CD4-positive, alpha-beta T cell treated with Interferon alpha-2 for 1 hour (primary cell): ENCODE measurements at places on chromosomes 4 and X.
A peak's percentile ranks its signal among the peaks of the same experiment; 100 is the strongest.

DNA sequence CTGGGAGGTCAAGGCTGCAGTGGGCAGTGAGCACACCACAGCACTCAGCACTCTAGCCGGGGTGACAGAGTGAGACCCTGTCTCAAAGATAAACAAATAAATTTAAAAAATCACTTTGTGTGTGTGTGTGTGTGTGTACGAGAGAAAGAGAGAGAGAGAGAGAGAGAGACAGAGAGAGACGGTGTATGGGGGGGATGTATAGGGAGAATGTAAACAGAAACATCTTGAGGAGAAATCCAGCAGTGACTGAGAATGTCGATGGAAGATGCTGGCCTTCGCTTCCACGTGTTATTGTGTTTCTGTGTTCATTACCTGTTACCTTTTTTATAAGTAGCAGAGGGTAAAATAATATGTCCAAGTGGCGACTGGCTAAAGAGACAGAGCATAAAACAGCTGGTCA, 23.6 kb upstream of the RBPJ start:
- DNase-seq: no peak

DNA sequence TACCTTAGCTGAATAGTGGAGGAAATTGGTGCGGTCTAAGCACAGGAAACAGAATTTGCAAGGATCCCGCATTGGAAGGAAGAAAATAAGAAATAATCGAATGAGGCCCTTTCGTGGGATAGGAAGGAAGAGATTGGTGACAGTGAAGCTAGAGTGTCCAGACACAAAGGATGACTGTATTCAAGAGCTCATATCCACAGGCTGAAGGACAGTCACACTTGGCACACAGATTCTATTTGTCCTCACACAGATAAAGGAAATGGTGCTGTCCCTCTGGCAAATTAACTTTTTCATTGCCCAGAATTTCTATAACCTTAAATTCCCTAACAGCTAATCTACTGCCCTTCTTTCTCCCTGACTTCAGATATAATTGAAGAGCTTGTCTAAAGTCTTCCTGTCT, 2188.9 kb upstream of the TENM3 start:
- no peak for DNase-seq

GRCh38 chr4:825063-825970, 612 bp downstream of the CPLX1 start:
- no peak for DNase-seq

GRCh38 chrX:150450519-150451177, 87.5 kb downstream of the MAMLD1 start:
- no peak for DNase-seq

- no peak for DNase-seq
Measured at GRCh38 chrX:87005183-87005582, 512.4 kb upstream of the KLHL4 start.

GRCh38 chrX:95718746-95719145, 965.9 kb upstream of the DIAPH2 start:
- DNase-seq: no peak

- DNase-seq: no peak
Measured at GRCh38 chrX:151695583-151696340, 504 bp downstream of the PRRG3 start.

DNA sequence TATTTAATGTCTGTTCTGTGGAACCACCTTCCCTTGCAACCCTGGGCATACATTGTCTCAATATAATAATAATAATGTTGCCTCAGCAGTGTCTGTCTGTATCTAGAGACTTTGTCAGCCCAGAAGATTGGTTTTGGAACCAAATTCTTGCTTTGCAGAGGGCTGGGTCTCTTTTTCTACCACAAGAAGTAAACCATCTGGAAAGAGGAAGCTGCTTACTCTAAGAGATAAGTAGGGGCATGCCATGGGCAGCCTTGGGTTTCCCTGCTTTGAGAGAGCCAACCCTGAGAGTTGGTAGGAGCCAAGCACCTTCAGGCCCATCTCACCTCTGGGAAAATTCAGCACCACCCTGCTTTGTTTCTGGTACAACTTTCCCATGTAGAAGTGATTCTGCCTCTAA, 27.0 kb downstream of the TMEM31 start:
- DNase-seq: no peak

- DNase-seq: no peak
Measured at GRCh38 chr4:70236125-70236524, 6.3 kb upstream of the CSN3 start.

- DNase-seq: no peak
Measured at GRCh38 chr4:68859655-68860054, 43.9 kb downstream of the UGT2B10 start.

DNA sequence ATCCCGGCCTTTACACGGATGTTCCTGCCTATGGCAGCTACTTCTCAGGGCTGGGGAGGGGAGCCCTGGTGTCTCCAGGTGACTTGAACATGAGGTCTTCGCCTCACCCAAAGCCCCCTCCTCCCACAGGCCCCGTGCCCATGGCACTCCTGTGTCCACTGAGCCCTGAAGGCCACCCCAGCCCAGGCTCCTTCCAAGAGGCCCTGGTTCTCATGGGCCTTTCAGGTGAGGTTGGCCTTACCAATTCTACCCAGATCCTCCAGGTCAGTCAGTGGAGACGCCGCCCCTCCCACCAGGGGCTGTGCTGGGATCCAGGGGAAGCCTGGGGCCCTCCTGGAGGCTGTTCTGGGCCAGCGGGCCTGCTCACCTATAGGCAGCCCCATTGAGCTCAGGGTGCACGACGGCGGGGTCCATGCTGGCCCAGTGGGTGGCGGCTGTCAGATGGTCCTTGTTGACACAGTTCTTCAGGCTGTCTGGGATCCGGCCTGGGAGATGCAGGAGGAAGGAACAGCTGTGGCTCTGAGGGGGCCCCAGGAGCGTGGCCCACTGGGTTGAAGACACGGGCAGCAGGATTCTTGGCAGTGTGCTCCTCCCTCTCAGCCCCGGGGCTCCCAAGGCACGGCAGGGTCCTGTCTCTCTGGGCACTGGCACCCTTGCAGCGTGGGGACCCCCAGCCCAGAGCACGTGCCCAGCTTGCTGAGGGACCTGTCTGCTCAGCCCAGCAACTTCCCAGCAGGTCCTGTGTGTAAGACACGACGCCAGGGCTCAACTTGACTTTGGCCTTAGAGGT, 36.2 kb downstream of the CTBP1 start:
- DNase-seq: no peak

DNA sequence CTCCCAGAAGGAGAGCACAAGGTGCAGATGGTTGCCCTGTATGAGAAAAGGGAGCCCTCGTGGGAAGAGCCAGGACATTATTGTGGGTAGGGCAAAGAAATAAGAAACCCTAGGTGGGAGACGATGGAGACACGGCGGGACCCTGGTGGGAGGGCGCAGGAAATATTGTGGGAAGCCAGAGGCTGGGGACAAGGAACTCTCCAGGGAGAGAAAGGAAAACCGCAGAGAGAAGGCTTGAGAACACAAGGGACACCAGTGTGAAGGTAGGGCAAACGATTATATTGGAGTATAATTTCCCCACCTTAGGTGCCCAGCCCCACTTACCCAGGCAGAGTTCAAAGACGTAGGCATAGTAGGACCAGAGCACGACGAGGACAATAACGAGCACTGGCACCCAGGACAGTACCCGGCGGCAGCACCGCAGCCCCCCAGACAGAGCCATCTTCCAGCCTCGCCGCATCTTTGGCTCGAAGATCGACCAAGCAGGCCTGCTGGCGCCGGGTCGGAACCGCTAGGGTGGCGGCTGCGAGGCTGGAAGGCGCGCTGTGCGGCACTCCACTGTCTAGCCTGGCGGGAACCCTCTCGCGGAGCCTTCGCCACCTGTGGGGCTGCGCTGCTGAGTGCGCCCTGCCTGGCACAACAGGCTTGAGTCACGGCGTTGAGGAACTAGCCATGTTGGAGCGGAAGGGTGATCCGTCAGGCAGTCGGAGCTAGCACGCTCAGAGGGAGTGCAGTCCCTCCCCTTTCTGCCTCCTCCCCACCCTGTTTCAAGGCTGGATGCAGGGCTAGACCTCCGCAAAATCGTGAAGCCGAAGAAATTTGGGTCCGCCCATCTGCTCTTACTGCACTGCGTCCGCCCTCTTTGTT, at the start of gene ZDHHC15:
ZDHHC15 (minus strand) TSS at position 473 of the 867 bp plus-strand sequence; CDS start at position 460, 13 bp downstream.
- peak; percentile 10 for DNase-seq

DNA sequence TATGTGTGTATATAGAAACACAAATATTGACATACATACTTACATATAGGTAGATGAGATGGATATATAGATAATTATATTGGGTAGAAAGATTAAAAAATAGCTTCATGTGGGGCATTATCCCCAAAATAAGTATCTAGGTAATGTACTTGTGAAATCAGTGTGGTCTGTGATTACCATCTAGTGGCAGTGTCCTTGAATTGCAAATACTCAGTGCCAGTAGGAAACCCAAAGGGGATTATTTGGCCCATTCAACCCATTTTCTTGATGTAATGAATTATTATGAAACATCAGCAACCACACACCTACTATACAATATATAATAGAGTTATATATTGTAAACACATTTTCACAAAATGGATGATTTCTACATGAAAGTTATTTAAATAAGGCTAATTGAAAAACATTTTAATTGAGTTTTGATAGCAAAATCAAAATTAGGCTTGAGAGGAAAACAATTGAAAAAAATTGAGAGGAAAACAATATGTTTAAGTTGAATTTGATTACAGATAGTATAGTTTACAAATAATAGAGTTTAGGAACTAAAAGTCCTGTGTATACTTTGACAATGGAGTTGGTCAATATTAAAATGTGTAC, 389.4 kb downstream of the GALNTL6 start:
- DNase-seq: no peak

- no peak for DNase-seq
Measured at GRCh38 chr4:79413032-79413885, 5.2 kb upstream of the GK2 start.

DNA sequence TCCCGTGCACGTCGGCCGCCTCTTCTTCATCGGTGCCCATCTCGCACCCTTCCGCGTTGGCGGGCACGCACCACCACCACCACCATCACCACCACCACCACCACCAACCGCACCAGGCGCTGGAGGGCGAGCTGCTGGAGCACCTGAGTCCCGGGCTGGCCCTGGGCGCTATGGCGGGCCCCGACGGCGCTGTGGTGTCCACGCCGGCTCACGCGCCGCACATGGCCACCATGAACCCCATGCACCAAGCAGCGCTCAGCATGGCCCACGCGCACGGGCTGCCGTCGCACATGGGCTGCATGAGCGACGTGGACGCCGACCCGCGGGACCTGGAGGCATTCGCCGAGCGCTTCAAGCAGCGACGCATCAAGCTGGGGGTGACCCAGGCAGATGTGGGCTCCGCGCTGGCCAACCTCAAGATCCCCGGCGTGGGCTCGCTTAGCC, 1.4 kb downstream of the POU4F2 start:
- DNase-seq: no peak

DNA sequence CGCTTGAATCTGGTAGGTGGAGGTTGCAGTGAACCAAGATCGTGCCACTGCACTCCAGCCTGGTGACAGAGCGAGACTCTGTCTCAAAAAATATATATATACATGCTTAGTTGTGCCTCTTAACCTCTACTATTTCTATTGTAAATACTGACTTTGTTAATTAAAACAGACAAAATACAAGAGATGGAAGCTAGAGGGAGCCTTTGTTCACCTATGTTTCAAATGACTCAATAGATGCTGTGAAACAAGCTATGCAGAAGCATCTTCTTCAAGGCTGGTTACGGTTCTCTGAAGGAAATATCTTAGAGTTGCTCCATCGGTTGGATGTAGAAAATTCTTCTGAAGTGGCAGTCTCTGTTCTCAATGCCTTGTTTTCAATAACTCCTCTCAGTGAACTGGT, 6.2 kb downstream of the NCAPG start:
- no peak for DNase-seq

GRCh38 chr4:5447755-5448154, 260.6 kb downstream of the EVC2 start:
- no peak for DNase-seq

DNA sequence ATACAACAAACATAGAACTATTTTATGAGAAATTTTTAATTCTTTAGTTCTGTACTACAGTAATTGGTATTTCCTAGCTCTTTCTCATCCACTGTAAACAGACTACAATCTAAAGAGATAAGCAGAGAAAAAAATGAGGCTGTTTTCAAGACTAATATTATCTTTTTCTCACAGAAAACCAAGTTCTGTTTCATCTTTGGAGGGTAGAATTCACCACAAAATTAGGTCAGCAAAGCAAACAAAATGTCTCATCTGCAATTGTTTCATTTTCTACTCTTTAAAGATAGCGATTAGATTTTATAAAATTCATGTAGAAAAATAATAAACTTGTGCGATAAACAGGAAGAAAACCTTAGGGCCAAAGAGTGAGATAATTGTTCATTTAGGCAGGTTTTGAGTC, 10.8 kb downstream of the APOO start:
- no peak for DNase-seq

GRCh38 chrX:826448-826847, 195.9 kb downstream of the SHOX start:
- DNase-seq: no peak

DNA sequence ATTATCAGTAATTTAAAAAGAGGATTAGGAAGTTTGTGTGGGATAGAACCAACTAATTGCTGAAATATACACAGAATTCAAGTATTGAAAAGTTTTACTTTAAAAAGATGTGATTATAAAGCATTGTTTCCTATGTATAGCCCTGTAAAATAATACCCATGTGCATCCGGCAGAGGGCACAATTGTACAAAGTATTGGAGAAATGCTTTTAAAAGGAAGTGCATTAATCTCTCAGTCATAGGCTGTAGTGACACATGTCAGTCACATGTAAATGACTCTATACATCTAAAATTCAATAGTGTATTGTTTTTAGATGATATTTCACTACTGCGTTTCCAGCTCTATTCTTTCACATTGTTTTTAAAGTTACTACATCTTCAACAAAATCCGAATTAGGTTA, 9.7 kb upstream of the GEMIN8 start:
- peak; percentile 67 for DNase-seq

DNA sequence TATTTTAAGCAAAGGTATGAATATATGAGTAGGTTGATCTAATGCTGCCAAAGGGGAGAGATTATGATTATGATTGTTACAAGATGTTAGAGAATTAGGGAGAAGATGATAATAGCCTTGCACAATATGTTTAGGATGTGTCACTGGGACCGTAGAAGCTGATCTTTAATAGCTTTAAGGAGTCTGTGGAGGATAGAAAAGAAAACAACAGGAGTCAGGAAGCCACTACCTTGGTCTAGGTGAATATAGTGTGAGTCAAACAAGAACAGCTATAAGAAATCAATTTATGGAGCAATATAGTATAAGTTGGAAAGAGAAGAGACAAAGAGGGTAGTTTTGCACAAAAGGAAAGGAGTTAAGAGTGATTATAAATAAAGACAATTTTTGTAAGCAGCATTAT, 232.7 kb downstream of the FSTL5 start:
- DNase-seq: no peak

GRCh38 chrX:22135994-22136684, 104.0 kb downstream of the PHEX start:
- no peak for DNase-seq

- DNase-seq: no peak
Measured at GRCh38 chr4:122980860-122981259, 58.5 kb upstream of the NUDT6 start.

DNA sequence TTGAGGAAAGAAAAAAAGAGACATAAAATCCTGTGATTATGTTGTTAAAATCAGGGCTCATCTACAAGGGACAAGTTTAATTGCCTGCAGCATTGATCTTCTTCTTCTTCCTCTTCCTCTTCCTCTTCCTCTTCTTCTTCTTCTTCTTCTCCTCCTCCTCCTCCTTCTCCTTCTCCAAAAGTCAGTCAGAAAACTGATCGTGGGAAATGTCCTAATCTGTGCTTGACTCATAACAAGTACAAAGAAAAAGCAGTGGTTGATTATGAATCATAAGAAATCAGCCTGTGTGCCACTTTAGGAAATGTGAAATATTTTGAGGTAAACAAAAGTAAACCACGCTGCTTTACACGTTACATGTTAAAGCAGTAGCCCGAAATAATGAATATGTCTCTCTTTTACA, 2.7 kb upstream of the ATP10D start:
- DNase-seq: no peak

GRCh38 chr4:72896515-72896914, 173.0 kb downstream of the COX18 start:
- DNase-seq: no peak
